ENCODE measurements at places on chromosomes 3 and 15.

DNA sequence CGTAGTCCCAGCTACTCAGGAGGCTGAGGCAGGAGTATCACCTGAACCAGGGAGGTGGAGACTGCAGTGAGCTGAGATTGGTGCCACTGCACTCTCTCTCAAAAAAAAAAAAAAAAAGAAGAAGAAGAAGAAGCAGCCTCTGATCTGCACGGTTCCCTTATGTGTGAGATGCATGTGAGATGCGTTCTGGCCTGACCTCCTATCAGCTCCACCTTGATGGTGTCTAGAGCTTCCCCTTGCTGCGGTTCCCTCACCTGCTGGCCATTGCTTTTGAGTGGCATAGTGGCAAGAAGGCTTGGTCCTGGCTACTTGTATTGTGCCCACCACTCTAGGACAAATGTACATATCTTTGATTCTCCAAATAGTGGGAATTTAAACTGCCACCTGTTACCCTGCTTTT is 49.4 kb upstream of the CFAP161 start:
- DNase-seq, result no peak

DNA sequence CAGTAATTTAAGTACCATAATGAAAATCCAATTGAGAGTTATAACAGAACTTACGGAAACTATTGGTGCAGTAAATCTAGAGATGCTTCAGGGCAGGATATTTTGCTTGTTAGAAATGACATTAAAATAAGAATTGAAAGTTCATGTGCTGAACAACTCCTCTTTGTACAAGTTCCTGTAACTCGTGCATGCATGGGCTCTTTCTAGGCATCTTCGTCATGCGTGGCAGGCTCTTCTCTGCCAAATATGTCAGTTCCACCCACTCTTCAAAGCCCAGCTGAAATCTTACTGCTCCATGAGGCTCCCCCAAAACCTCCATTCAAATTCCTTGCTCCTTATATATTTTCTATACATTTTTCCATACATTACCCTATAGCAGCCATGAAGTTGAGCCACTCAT is 48.7 kb downstream of the FBN1 start:
- DNase-seq, result no peak

DNA sequence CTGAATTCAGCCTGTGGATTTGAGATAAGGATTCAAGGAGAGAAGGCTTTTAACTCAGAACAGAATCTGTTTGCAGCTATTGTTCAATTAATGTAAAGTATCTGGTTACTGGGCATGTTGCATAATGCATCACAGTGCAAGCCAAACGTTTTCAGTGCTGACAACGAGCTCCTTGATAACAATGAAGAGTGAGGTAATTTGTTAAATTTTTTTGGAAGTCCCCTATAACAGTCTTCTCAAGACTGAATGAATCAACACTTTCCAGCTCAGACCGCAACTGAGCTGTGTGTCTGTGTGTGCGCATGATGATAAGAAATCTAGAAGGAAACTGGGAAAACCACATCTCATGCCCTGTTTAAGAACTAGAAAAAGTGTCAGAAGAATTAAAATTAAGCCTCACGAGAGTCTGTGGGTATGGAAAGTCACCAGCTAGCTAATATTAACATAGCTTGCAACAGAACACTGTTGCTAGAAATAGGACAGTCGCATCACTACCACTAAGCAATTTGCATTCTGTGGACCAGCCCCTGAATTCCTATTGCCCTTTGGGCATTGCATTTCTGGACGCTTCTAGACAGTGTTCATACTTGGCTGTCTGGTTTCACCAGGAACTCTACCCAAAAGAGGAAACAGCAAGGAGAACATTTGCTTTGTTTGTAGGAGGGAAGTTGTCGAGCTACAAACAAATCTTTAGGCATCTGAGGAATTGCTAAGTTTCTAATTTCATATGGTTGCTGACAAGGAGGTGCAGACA is 43.7 kb upstream of the ATP2C1 start:
- peak; percentile 18 for DNase-seq

DNA sequence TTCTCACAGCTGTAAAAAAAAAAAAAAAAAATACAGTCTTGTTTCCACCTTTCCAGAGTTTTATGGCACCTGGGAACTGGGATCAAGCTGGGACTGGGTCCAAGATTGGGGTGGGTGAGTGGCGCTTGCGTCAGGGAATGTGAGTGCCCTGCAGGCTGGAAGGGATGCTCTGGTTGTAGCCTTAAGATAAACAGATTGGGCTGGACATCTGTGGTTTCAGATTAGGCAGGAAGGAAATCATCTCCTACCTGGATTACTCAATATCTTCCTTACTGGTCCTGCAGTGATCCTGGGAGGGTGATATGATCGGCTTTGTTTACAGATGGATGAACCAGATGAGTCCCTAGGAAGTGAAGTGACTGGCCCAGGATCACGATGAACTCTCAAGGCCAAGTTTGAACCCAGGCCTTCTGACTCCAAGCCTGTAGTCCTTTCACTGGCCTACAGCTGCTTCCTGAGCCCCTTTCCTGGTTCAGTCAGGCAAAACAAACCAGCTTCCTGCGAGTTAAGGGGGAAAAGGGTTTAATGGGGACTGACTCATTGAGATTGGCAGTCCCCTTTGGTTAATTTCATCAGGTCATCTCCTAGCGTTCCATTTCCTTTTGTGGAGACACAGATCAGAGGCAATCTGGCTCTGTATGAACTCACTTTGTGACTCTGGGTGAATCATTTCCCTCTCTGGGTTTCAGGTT is 179.8 kb downstream of the THSD4 start:
- no peak for DNase-seq

DNA sequence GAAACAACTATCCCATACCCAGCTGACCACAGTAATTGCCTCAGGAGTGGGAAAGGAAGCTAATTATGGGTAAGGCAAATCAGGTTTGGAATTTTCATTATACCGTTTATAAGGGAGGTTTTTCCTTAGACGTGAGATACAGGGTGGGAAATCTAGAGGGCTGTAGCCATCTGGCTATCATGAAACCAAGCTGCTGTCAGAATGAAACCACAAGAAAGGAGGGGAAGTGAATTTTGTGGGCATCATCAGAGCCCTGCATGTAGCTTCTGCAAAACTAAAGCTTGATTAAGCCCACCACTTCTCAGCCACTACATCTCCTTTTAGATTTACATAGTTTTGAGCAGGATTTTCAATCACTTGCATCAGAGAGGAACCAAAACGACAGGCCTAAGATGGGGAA is 893.5 kb downstream of the TUSC7 start:
- no peak for DNase-seq

- no peak for DNase-seq
Measured at GRCh38 chr3:87053553-87053952, 62.6 kb upstream of the VGLL3 start.

DNA sequence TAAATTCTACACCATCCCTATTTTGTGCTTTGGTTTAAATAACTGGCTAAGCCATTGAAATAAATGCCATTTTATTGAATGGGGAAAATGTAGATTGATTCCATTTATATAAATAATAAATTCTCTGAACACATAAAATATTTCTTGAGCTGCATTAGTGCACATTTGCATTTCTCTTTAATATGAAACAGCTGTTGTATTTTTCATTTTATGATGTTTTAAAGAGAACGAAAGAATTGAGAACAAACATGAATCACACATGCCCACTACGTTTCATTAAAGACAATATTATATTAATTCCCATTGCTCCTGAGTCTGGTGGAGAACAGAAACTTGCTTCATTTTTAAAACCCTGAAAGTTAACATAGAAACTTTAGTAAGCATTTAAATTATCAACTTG is 235.7 kb upstream of the CFAP20DC start:
- no peak for DNase-seq

DNA sequence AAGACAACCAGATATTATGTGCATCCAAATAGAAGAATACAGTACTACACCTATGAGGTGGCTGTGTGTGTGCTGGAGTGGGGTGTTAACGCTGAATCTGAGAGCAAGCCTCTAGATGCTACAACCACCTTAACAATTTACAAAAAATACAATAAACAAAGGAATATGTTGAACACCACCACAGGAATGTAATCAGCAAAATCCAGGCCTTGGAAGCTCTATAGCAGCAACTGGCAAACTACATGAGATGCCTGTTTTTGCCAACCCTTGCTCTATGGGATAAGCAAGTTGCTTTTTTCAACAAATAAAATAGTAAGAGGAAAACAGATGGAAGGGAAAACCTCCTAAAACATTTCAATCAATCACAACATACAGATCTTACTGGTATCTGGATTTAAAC is 23.9 kb downstream of the SLTM start:
- DNase-seq, result no peak

Data from CD4-positive, alpha-beta T cell treated with Interleukin-6 at 100 ng/mL for 8 hours (primary cell).